ENCODE measurements at places on chromosomes 1 and 21.

- DNase-seq: no peak
These were observed 49.3 kb downstream of the TRIM62 start for GRCh38 chr1:33132549-33132948.

DNA sequence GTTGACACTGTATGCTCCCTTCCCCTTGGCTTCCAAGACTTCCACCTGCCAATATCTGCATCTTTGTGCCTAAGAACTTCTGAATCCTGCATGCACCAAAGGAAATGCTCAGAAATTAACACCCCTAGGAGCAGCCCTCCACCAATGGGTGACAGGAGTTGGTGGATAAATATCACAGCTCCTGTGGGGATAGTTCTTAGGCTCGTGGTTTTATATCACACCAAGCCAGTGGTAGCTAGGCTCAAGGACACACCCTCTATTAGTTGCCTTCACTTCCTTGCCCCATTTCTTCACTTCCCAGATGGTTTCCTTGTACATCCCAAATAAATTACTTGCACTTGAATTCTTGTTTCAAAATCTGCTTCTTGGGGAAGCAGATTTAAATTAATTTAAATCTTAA is 16.9 kb upstream of the CDC14A start:
- DNase-seq: no peak

GRCh38 chr1:204782118-204782700 is 88.5 kb upstream of the NFASC start:
- no peak for DNase-seq

- DNase-seq: no peak
These were observed 6.7 kb upstream of the RNASEL start for GRCh38 chr1:182595641-182596240.

DNA sequence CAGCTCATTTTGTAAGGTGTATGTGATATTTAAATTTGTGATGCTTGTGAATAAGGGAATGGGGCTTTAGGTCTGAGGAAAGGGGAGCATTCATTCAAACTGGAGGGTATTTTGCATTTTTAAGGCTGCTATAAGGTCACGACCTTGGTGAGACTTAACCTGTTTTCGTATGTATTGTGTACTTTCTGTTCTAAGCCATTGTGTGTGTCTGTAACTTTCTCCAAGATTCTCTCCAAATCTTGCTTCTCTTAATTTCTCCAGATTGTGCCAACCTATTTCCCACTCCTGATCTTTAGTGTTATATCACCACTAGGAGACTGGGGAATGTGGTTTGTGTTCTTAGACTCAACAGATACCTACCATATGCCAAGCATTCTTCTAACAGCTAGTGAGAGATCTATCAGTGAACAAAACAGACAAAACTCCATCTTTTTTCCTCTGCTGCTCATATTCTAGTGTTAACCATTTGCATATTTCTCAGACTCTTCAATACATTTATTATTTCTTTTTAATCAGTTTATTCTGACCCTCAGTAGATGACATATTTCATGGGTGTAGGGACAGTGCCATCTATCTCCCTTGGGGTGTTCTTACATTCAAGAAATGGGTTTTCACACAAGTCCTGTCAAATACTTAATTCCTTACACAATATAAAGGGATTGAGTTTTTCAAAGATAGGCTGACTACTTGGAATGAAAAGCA is 27.5 kb downstream of the ATP1B1 start:
- no peak for DNase-seq

- DNase-seq: no peak
These were observed 169.3 kb upstream of the ZP4 start for GRCh38 chr1:238060061-238060460.

GRCh38 chr1:15762546-15762945 is 4.0 kb downstream of the FBLIM1 start:
- DNase-seq: no peak

GRCh38 chr1:41489561-41489960 is 5.1 kb upstream of the EDN2 start:
- no peak for DNase-seq

DNA sequence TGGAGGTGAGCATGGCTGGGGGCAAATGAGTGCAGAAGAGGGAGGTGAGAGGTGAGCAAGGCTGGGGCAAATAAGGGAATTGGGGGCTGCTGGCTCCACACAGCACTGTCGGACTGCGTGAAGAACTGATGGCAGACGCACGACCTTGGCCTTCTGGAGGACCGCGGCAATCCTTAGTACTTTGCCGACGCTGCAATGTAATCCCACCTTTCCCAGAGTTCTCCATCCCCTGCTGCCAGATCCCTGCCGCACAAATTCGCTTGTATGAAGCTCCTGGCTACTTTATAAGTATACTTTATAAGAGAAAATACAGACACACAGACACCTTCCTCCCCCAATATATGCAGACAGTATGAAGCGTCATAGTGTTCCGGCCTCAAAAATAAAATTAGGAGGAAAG is 472.4 kb downstream of the SMYD3 start:
- DNase-seq: no peak

- DNase-seq: no peak
These were observed 10.4 kb downstream of the ZBTB7B start for GRCh38 chr1:155012776-155013602.

GRCh38 chr1:206497363-206497762 is 10.0 kb upstream of the RASSF5 start:
- DNase-seq: no peak

DNA sequence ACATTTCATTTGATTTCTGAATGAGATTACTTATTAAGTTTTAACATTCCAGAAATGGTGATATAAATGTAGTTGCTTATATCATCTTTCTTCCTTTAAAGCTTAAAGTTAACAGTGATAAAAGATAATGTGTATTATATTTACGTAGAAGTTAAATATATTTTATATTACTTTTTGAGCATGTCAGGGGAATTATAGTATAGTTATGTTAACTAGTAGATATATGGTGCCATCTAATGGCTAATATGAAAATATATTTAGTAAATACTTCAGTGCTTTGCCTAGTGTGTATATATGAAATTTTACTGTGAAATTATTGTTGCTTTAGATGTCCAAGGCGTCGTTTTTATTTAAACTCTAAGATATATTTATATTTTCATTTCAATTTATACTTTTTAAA is 51.5 kb downstream of the SYT14 start:
- DNase-seq: no peak

GRCh38 chr1:38018864-38019343 is 6.4 kb downstream of the UTP11 start:
- DNase-seq: no peak

DNA sequence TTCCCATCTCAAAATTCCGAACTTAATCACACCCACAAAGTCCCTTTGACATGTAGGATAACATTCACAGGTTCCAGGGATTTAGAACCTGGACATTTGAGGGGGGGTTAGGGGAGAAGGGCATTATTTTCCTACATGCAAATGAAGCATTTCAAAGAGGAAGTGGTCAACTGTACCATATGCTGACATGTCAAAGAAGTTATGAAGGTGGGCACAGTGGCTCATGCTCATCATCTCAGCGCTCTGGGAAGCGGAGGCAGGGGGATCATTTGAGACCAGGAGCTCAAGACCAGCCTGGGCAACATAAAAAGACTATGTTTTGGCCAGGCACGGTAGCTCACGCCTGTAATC is 35.7 kb downstream of the PTP4A2 start:
- DNase-seq: no peak

- DNase-seq: no peak
These were observed 55.3 kb upstream of the EIF4G3 start for GRCh38 chr1:21232044-21232443.

- no peak for DNase-seq
These were observed 28.2 kb downstream of the PRDM2 start for GRCh38 chr1:13728091-13728715.

Measured in stimulated activated CD8-positive, alpha-beta memory T cell treated with anti-CD3 and anti-CD28 coated beads, Interleukin-7, amount 100 ng/mL, for 48 hours (primary cell).